H1 (cell line): ENCODE measurements at places on chromosomes 1 and 21.

DNA sequence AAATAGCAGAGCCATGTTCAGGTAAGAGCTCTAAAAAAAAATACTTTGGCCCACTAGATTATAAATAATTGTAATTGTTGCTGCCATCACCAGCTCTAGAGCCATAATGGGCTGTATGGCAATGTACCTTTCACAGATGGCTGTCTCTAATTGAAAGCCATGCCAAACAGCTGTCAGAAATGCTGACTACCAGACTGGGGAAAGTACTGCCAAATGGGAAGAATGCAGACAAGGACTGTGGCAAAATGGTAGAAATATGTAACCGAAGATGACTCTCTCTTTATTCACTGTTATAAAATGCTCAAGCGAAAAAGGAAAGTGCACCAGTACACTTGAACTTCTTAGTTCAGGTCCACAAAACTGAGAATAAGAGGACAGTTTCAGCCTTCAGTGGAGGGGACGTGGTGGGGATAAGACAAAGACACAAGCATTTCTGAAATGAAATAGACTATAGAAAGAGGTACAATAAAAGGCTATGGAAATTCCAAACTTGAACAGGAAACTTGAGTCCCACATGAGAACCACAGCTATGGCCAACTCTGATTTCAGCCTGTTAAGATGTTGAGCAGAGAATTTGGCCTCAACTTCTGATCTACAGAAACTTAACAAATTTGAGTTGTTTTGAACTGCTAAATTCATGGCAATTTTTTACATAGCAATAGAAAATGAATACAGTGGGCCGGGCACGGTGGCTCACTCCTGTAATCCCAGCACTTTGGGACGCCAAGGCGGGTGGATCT is 46.5 kb upstream of the LPGAT1 start:
- no peak for DNase-seq

DNA sequence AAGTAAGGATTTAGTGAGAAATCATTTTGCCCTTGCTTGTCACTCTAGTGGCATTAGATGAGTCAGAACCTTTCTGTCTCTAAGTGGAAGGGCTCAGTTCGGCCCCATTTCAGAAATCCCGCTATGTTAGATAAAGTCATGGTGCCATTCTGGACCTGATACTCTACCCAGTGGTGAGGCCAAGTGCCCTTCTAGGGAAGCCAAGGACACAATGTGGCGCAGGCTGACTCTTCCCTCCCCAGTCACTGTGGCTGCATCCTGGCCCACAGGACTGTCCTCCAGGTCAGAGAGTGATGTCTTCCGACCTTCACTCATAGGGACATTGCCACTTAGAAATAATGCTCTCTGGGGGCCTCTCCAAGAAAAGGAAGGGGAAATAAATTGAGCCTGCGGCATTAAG is 48.3 kb upstream of the MTR start:
- no peak for DNase-seq

DNA sequence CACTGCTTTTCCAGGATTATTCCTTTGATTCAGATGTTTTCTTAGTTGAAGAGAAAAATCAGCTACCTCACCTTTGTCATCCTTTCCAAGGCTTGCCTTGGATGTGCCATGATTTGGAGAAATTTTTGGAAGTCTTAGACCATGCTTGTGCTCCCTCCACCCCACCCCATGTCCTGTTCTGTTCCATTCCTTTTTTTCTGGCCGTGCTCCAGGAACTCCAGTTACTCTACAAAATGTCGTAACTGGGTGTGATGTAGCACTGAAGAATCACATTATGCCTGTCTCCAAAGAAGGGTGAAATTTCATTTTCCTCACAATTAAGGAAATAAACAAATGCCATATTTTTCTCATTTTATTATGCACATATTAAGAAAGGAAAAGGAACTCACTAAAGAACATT is 217.8 kb upstream of the ZRANB2 start:
- DNase-seq, result no peak

- peak; percentile 53 for DNase-seq
These were observed 14.9 kb downstream of the TTC34 start for GRCh38 chr1:2786329-2787162.

- no peak for DNase-seq
These were observed 193.0 kb downstream of the HLX start for GRCh38 chr1:221072214-221072613.
